NCI-H1436 treated with DMSO at 0.1 percent for 48 hours (cell line): ENCODE measurements at places on chromosomes 2 and 18.
A peak's percentile ranks its signal among the peaks of the same experiment; 100 is the strongest.

DNA sequence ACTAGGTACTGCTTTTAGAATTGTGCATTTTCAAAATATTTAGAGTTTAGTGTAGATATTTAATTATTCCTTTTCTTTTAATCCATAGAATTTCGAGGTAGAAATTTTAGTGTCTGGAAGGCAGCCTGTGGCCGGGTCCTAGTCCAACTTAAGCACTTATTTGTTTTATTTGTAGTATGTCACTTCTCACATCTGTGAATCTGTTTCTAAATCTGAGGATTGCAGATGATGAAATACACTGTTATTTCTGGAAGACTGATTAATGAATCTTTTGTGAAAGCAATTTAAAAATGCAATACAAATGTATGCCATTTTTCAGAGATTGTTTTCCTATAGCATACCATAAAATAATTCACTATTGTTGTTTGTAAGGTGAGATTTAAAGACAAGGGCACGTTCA is 483.9 kb upstream of the TRIB2 start:
- DNase-seq = no peak

GRCh38 chr2:217732992-217733391 is 269.8 kb downstream of the TNS1 start:
- no peak for DNase-seq

DNA sequence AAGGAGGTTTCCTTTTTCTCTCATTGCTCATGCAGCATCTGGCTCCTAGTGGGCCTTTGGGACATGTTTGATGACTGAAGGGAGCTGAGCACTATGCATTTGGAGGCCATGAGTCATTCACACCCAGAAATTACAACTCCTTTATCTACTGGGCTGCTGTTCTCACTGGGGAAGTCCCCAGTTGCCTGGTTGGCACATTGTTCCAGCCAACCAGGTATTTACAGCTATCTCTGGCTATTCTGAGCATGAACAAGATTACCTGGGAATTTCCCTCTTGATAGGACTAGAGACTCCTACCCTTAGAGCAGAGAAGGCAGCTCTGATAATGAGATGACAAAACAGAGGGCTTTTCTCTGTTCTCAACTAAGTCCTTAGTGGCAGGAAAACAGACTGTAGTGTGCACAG is 206.5 kb downstream of the SETBP1 start:
- peak; percentile 59 for DNase-seq

GRCh38 chr2:181662287-181662686 is 5.4 kb upstream of the CERKL start:
- no peak for DNase-seq

DNA sequence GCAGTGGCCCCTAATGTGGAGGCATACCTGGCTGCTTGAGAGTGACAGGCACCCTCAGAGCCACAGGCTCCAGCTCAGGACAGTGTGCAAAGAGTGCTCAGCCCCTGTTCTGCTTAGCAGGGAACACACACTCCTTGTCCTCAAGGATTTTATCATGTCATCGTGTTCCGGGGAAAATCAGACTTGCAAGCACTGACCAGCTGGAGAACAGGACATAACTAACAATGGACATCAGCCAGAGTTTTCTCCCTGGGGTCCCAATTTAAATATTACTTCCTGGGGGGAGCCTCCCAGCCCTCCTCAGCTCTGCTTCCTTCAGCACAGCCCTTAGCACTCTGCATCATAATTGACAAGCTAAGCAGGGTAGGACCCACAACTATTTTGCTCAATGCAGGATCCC is 175.4 kb upstream of the ACAA2 start:
- DNase-seq = no peak

GRCh38 chr18:35029103-35029502 is 12.1 kb upstream of the MAPRE2 start:
- DNase-seq = no peak

- no peak for DNase-seq
These were observed 21.3 kb upstream of the ACKR3 start for GRCh38 chr2:236548179-236548921.

- DNase-seq = no peak
These were observed 65.1 kb downstream of the USP40 start for GRCh38 chr2:233501198-233502076.

GRCh38 chr2:151078889-151079288 is 182.8 kb downstream of the RBM43 start:
- no peak for DNase-seq

GRCh38 chr2:182381225-182381624 is 45.6 kb downstream of the PDE1A start:
- no peak for DNase-seq

DNA sequence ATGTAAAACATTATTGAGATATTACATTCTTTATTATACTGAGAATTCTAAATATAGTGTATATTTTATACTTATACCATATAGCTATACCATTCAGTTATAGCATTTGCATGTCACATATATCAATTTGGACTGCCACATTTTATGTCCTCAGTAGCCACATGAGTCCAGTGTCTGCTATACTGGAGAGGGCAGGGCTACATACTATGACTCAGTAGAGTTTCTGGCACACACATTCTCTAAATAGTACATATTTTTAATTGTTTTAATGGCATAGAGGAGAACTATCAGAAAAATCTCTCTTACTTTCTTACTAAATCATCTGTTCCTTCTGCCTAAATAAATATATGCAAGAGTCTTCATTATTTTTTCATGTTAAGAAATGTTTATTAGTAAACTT is 55.4 kb upstream of the COL5A2 start:
- DNase-seq = no peak

DNA sequence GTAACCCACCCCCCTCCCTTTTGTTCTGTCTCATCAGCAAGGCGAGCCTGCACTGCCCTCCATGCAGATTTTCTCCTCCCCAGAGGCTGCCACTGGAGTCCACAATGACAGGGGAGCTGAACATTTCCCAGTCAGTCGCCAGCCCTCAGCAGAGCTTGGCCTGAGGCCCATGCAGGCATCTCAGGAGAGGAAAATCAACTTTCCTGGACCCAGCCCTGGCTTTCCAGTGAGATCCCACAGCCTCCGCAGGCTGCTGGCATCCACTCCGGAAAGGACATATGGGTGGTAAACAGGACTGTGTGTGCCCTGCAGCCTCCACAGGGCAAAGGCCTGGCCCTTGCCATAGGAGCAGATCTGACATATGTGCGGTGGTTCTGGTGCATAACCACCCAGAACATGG is 253.8 kb downstream of the TNS1 start:
- no peak for DNase-seq

GRCh38 chr2:144659731-144660275 is 139.9 kb upstream of the ZEB2 start:
- no peak for DNase-seq

DNA sequence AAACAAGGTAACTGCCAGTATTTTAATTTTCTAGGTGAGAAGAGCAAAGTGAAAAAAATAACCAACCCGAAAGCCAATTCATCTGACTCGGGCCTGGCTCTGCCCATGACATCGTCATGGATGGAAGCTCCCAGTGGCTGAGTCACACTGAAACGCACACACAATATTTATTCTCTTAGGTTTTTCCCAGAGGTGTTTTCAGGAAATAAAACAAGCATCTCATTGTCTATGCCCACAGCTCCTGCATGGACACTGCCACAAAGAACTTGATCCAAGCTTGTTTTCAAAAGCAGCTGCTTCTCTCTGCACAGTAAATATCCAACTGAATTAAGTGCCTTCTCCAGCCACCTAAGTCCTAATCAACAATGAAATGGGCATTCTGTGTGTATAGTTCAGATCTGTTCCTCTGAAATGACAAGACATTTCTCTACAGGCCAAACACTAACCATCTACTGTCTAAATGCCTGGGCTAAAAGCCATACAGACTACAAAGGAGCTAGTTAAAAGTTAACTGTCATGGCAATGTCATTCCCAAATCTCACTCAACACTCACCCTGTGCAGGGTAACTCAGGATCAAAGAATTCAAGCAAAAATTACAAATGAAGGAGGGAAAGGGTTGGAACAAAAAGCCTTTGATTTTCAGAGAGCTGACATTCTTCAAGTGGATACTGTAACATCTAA is 62.9 kb downstream of the RPL31 start:
- no peak for DNase-seq

DNA sequence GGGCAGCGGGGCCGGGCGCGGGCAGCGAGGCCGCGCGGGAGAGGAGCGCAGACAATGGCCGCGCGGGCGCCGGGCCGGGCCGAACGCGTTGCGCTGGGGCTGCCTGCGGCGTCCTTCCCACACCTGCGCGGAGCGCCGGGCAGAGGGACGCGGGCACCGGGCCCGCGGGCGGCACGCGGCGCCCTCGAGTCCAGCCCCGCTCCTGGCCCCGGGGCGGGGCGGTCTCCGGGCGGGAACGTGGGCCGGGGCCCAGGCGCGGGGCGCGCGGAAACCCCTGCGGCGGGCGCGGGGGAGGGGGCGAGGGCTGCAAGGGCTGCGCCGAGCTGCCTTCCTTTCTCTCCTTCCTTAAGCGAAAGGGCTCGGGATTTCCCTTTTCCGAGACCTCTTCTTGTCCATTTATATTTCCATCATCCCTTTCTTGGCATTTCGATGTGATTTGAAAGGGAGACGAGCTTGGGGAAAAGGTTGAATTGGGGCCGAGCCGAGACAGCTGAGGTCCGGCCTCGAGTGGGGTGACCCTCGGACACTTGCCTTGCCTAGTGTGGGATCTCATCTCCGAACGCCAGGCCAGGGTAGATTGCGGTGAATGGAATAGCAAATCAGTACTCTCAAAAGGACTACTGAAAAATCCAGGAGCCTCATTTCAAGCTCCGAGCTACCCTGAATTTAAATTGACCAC is 676 bp downstream of the KLHL23 start:
- no peak for DNase-seq

GRCh38 chr2:4618630-4619228 is 915.4 kb downstream of the DCDC2C start:
- no peak for DNase-seq

DNA sequence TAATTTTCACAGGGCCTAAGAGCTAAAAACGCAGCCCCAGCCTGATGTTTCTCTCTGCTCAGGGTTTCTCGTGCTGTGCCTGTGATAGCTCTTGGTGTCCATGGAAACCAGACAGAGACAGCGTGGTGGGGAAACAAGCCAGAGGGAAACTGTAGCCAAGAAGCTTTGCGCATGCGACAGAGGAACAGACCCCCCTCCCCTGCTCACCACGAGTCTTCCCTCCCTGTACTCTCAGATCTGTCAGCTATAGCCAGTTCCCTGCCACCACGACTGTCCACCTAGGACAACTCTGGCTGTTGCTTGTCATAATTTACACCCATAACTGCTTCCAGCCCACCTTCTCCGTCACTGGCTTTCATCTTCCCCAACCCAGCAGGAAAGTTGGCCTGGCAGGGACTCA is 13.2 kb upstream of the DNAJC27 start:
- no peak for DNase-seq

DNA sequence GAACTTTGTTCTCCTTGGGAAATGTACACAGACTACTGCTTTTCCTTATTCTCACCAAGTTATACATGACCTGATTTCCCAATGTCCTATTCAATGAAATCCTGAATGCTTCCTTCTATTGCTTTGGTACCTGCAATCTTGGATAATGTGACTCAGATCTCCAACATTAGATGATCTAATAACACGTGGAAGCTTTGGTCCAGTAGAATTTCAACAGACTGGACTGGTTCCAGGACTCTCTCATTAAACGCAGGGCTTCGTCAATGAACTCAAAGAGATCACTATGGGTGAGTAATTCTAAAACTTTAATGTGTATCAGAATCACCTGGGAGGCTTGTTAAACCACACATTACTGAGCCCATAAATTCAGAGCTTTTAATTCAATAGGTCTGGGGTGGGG is 413.6 kb upstream of the KCNH7 start:
- DNase-seq = no peak

DNA sequence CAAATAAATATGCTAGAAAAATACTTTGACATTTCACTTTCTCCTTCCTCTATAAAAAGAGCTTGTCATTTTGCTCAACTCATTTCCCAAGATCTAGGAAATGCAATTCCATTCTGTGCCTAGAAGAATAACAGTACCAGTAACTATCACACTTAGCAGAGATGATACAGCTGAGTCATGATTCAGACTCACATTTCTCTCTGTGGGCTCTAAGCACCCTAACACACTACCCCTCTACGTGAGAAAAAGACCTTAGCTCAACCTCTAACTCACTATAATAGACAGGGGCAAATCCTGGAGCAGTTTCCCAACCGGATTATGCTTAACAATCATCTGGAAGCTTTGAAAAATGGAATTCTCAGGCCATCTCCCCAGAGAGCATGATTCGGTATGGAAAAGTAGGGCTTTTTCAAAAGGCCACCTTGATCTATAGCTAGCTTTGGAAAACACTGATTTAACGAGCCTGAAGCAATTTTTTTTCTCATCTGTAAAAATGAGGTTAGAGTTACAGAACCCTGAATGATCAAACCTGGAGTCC is 1312.3 kb upstream of the PIK3C3 start:
- DNase-seq = no peak

DNA sequence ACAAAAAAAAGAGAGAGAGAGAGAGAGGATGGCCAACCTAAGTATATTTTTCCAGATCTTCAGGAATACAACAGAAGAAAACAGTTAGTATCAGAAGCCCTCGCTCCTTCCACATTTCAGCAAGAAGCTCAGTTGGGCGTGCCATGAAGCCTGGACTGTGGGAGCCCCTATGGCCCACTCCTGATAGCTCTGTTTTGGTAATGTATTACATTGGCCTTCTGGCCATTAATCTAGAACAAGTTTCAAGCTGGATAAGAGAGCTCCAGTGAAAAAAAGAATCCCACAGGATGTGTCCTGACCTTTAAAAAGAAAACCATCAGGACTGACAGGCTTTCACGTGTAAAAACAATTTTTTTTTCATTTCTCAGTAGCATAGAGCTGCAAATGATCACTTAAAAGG is 197.9 kb downstream of the ICOS start:
- no peak for DNase-seq

DNA sequence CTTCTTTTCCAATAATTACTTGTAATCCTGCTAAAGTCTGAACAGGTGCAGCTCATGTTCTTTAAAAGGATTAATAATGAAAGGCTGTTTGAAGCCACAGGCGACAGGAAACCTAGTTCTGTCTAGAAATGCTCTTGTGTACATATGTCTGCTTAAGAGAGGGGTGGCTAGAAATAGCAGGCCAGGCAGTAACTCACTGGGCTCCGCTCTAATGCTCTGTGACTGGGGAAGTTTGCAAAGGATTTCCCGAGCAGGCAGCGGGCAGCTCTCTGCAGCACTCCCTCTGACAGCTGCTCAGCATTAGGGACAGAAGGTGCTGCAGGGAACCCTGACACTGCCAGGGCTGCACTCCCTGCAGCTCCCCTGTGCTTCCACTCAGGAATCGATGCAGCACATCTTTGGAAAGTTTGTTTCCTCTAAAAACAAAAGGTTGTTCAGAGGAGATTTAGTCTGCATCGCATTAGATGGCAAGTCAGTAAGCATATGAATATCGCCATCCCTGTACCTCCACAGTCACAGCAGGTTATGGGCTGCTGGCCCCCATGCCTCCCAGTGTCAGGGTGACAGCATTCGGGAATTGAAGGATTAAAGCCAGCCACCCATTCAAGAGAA is 33.1 kb upstream of the TTC39C start:
- DNase-seq = no peak

GRCh38 chr2:159933727-159934049 is 128.7 kb downstream of the PLA2R1 start:
- no peak for DNase-seq

DNA sequence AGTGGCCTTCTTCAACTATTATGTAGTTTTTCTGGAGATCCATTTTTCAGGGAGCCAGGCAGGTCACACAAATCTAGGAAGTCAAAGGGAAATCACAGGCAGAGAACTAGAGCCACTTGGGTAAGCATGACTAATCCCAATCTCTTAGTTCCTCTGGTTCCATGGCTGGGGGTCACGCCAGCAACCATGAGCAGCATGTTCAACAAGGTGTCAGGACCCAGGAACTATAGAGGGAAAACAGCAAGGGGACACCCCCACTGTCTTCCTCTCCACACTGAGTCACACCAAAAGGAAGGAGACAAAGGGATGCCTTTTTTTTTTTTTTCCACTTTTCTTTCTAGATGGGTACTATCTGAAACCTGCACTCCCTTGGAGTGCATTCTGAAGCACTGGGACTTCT is 250.9 kb downstream of the OTX1 start:
- no peak for DNase-seq
